ENCODE measurements at places on chromosomes 2 and 18.

DNA sequence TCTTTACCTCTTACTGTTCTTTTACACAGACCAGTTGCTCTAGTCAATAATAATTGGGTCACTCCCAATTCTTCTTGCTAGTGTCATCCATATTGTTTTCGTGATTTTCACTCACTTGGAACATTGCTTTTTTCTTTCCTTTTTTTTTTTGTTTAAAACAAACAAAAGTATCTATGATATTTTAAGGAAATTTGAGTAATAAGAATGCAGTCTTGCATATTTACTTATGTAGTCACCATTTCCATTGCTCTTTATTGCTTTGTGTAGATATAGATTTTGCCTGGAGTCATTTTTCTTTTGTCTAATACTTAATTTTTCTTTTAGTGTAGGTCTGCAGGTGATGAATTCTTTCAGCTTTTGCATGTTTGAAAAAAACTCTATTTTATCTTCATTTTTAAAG, 71.9 kb downstream of the WDR7 start:
- no peak for DNase-seq

DNA sequence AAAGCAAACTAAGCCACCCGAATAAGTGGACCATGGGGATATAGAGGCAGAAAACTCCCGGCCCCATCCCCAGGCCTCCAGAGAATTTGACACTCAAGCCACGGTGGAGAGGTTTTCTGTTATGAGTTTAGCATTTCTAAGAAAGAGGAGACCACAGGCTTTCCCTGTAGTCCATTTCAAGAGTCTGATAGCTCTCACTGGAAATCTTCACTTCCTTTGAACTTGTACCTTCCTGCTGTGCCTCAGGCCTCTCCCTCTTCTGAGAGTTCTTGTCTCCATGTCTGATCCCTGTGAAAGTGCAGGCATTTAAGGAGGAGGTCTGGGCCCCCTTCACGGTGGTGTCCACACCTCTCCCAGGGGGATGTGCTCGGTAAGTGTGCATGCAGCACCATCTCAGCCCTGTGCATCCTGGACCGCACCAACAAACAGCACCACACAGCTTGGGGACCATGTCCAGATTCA, 113.7 kb downstream of the BCL2 start:
- no peak for DNase-seq

GRCh38 chr2:105113616-105114291, 75.9 kb downstream of the MRPS9 start:
- no peak for DNase-seq

DNA sequence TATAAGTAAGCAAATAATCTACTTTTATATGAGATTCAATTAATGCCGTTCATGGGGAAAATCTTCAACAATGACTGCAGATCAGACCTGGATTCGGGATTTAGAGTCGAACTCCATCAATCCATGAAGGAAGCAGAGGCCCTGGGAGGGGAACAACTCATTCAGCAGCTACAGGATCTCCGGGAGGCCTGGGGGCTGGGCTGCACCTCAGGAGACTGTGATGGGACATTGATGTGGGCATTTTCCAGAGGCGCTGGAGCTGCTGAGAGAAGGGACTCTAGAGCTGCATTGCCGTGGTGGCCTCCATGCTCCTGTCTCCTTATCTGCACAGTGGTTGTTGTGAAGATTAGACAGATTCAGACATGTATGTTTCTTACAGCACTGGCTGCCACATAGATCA, 76.9 kb downstream of the MYT1L start:
- no peak for DNase-seq

GRCh38 chr2:191202881-191203397, 42.3 kb upstream of the MYO1B start:
- DNase-seq, result no peak

DNA sequence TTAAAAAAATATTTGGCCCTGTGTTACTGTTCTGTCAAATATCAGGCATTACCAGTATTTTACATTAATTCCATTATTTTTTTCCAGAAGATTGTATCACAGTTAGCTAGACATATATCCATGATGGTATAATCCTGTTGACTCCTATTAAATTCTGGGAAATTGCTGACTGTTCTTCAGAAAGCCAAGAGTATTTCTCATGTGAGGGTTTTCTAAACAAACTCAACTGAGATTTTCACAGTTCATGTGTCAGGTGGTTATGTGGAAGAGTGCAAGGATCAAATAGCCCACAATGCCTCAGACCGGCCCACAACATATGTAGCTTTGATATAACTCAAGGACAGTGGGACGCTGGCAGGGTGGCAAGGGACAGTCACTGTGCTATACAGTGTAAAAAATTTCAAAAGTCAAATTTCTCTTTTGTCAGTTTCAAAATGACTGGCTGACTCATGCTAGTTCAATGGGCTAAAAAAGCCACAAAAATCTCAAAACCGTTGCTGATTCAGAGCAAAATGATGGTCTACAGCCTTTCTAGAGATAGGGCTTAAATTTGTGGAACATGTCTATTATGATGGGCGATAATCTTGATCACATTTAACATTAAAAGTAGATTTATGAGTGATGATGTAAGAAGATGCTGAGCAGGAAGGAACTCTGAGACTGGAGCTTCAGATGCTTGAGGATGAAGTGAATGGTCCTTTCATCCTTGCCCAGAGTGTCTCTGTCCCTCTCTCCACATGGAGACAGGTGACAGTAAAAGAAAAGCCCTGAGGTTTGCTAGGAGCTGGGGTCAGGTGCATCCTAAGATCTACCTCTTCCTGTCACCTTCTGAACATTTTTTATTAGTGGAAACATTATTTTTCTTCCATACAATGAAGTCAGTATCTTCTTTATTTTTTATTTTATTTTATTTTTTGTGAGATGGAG, 175.8 kb upstream of the PIEZO2 start:
- DNase-seq, result no peak

DNA sequence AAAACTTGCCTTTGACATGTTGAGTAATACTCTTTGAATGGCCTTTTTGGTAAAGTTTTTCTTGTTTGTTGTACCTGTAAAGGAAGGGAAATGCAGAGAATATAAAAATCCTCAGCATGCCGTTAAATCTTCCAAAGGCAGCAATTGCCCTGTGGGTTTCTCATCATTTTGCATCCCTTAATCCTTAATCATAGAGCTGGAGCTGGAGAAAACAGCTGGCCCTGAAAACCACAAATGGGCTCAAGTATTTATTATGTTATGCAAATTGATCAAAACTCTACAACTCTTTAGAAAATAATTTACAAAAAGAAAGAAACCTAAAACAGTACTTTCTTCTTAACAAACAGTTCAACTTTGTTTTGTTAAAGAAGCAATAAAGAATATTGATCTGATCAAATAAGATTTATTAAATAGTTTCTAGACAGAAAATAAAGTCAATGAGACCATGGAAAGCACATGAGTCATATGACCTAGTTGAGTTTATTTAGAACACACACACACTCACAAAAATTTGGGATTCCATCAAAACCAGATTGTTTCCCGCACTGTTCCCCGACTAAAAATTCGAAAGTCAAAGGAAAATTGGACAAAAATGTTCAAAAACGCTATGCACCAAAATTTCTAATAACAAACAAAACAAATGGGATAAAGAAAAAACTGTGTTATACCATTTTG, 309.0 kb downstream of the GULP1 start:
- no peak for DNase-seq

GRCh38 chr18:70028734-70029133, 81.1 kb upstream of the CD226 start:
- DNase-seq, result no peak

DNA sequence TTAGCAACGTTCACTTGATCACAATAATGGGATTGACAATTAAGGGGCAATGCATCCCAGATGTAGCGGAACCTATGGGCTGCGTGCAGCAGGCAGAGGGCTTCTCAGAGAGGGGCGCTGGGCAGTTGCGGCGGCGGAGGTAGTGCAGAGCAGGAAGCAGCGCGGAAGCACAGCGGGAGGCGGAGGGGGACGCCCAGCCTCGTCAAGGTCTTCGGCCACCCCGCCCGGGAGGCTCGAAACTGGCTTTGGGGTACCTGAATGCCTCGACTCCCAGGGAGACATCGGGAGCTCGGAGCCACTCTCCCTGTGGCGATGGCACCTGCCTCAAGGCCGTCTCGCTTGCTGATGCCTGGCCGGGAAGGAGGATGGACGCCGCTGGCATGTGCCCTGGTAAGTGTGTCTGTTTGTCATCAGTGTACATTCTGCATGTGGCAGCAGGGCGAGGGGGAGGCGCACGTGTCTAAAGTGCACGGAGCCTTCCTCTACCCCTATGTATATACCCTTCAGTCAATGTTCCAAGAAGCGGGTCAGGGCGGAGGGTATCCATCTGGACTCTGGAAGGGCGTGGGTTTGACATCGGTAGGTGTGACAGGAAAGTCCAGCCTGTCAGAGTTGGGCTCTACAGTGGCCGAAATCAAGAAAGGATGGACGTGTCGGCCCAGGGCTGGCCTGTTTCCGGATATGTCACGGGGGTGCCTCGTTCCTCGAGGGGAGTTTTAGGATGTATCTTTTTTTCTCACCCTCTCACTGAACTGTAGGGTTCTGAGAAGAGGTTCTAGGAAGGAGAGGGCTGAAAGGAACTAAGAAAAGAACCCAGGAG, 7.5 kb upstream of the SP9 start:
- DNase-seq, result no peak

DNA sequence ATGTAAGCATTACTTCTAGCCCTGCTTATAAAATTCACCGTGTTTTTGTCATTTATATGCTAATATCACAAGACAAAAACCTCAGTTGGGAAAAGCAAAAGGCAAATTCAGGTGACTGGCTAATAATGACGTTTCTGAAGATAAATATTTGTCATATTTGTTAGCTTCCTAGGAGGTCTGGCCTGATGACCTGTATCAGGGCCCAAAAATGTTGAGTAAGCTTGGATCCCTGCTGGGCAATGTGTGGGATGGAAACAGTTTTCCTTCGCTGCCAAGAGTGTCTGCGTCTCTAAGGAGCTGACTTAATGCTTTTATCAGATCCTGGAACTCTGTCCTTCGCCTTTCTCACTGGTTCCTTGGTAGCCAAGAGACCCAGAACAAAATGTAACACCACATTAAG, 230.1 kb upstream of the PXDN start:
- DNase-seq, result no peak

- DNase-seq, result no peak
Measured at GRCh38 chr18:3529077-3529476, 79.1 kb downstream of the TGIF1 start.

- no peak for DNase-seq
Measured at GRCh38 chr2:64947885-64948284, 41.3 kb upstream of the SLC1A4 start.

DNA sequence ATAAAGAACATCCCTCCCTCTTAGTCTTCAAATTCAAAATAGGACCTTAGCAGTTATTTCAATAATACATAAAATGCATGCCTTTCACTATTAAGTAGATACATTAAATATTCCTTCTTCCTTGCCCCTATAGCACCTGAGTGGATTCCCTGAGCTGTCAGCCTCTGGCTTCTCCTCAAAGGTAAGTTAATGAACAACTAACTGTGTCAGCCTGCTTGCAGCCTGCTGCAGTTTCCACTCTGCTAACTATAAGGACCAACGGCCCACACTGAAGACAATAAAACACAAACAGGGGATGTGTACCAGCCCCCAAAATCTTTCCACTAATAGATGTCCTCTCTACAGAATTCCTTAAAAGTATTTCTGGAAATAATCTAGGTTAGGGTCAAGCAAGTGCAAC, 5.0 kb downstream of the KCTD1 start:
- no peak for DNase-seq

DNA sequence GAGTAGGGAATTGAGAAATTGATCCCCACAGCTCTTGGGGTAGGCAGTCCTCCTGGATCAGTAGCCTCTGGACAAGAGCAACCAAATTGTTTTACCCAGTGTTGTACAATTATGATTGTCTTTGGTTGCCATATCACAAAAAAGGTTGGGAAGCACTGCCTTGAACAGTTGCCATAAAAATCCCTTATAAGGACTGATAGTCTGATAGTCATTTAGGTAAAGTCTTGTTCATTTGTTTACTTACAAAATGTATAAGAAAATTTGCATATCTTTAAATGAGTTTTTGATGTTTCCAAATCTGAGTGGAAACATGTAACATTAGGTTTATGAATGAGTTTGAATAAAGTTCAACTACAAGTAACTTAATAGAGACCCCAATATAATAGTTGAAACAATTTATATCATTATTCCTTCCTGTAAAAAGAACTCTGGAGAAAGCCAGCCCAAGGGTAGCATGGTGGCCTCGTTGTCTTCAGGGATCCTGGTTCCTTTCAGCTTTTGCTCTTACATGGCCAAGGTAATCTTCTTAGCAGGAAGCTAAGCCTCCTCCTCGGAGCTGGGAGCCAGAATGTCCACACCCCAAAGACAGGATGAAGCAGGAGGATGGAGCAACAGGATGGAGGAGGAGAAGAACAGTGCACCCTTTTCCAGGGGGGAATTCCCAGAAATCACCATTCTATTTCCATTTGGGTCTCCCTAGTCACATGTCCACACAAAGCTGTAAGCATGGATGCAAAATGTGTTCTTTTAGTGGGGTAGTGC, 35.7 kb upstream of the NEMP2 start:
- DNase-seq, result no peak

GRCh38 chr2:101841679-101842327, 144.3 kb downstream of the MAP4K4 start:
- no peak for DNase-seq

All from NCI-H1105 (cell line).